ENCODE measurements at places on chromosomes 2 and 18.
A peak's percentile ranks its signal among the peaks of the same experiment; 100 is the strongest.

DNA sequence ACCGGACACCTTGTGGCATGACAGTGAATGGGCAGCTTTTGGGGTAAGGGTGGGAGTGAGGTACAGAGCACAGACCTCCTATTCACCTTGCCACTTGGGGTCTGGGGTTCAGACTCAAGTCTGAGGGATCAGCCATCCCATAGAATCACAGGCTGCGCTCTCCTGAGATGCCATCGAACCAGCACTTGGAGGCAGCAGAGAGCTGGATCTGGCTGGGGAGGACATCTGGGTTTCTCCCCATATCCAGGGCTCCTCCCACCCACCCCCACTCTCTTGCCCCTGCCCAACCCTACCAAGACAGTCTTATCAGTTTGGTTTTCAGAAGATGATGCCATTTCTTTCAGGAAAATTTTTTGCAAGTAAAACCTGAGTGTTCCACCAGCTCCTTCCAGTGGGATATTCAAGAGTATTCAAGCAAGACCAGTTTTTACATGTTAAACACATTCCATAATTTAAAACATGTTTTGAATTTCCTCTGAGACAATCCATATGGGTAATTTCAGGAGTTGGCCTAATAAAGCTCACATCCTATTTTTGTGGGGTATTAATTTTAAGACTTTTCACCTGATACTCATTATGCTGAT is 29.2 kb upstream of the TEX44 start:
- peak; percentile 37 for DNase-seq

DNA sequence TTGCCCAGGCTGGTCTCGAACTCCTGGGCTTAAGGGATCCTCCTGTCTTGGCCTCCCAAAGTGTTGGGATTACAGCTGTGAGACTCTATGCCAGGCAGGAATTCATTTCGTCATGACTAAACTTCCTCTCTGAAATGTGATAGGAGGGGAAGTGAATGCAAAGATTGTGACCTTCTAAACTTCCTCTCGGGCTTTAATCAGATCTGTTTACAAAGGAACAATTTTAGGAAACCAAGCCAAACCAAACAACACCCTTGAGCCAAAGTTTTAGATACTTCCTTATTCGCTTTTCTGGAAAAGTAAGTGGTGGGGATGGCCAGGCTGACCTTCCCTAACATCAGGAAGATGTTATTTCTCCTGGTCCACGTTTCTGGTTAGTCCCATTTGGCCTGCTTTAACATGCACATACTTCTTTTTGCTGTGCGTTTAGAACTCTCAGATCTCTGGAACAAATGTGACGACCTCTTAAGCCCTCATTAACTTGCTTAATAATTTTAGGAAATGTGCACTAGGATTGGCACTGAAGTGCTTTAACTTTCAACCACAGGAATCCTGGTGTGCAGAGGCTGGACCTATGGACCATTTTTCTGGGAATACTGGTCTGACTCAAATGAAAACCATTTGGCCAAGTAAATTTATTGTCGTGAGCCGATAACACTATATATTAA is 33.2 kb upstream of the YES1 start:
- DNase-seq, result no peak

GRCh38 chr18:46155641-46156051 is 51.5 kb downstream of the HAUS1 start:
- peak; percentile 32 for DNase-seq

DNA sequence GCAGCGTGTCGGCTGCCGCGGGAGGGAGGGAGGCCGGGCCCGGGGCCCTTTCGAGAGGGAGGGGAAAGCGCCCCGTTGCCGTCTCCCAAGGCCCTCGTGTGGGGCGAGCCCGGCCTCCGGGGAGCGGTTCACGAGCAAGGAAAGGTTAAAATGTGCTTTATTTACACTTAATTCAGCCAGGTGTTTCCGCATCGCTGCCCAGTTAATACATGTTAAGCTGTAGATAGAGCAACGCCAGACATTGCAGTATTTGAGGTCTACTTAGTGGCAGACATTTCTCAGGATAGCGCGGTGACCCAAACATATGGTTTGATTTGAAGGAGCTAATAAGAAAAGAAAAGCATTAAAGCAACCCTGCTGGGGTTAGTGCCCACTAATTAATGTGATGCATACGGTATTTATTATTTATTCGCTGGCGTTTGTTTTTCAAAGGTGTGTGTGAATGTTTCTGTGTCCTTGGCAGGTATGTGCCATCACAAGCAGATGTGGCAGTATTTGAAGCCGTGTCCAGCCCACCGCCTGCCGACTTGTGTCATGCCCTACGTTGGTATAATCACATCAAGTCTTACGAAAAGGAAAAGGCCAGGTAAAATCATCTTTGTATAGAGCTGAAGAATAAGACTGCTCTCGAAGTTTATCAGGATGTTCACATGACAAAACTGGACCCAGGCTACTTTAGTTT is 571 bp downstream of the EEF1B2 start:
- no peak for DNase-seq

DNA sequence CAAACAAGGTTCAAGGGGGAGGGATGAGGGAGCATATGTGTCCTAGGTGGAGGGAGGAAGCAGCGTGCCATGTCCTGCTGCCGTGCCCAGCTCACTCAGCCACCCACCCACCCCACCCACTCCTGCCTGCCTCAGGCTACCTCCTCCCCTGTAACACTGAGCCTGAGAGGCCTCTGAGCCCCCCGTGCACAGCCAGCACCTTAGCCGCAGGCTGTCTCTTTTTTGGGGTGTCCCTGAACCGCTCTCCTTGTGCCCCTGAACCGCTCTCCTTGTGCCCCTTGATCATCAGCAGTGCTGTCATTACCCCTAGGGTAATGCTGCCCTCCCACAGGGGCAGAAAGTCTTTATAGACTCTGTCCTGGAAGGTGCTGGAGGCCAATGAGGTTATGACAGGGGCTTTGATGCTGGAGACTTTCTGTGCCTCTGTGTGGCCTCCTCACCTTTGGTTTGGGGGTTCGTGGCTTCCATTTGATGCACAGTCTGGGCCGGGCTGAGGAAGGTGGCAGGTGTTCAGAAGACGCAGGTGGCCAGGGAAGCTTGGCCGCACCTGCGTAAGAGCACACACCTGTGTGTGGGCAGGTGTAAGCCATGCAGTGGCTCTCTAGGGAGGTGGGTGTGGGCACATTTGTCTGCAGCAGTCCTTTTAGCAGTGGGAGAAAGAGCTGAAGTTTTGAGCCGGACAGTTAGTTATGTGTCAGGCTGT is 140.0 kb downstream of the SEPTIN10 start:
- no peak for DNase-seq

DNA sequence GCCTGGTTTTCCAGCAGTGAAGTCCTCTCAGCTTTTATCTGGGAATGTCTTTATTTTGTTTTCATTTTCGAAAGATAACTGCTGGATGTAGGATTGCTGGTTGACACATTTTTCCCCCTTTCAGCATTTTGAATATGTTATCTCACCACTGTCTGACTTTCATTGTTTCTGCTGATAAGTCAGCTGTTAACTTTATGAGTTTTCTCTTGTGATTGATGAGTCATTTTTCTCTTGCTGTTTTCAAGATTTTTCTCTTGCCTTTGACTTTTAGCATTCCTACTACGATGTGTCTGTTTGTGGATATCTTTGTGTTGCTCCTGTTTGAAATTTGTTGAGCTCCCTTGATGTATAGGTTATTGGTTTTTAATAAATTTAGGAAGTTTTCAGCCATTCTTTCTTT is 85.5 kb downstream of the AGPS start:
- DNase-seq, result no peak

DNA sequence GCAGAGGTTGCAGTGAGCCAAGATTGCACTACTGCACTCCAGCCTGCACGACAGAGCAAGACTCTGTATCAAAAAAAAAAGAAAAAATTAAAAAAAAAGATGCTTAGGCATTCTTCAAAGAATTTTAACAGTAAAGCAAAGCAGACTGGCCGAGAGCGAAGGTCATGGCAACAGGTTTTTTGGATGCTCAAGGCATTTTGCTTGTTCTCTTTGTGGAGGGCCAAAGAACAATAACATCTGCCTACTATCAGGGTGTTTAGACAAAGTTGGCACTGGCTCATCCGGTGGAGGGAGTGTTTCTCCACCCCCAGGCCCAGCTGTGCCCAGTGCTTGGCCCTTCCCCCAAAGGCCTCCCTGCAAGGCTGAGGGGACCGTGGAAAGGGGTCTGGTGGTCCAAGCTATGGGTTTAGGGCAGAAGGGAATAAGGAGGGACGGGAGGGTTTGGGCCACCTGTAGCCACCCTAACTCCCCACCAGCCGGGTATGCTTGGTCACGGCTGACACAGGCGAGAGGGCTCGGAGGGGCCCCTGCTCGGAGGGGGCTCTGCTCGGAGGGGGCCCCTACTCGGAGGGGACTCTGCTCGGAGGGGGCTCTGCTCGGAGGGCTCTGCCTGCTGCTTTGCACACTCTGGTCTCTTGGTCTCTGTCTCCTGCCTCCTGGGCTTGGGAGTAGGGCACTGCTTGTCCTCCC is 26.7 kb upstream of the ALLC start:
- DNase-seq, result no peak

DNA sequence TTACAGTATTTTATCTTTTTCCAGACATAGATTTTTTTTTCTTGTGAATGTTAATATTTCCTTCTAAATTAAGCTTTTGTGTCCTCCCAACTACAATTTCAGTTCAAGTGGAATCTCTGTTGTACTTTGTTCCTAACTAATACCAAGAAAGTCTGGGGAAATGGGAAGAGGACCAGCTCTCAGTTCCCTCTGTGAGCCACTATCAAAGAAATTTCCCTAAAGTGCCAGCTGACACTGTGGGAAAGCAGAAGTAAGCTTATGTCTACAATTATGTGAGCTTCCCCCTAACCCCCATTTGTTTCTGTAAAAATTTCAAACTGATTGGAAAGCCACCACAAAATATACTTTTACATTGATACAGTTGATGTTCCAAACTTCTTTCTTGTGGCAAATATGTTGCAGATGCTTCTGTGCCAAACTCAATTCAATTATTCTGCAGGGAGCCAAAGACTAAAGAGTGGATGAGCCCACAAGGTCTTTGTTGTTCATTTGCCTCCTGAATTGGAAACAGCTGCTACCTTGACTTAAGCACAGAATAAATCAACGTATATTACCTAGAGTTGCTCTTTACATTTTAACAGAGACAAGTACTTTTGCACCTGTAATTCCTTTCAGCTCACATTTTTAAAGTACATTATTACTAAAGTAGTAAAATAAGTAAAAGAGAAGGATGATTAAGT is 306.6 kb downstream of the PTH2R start:
- DNase-seq, result no peak

- no peak for DNase-seq
Observed at GRCh38 chr18:10310626-10311025, 143.8 kb upstream of the APCDD1 start.

DNA sequence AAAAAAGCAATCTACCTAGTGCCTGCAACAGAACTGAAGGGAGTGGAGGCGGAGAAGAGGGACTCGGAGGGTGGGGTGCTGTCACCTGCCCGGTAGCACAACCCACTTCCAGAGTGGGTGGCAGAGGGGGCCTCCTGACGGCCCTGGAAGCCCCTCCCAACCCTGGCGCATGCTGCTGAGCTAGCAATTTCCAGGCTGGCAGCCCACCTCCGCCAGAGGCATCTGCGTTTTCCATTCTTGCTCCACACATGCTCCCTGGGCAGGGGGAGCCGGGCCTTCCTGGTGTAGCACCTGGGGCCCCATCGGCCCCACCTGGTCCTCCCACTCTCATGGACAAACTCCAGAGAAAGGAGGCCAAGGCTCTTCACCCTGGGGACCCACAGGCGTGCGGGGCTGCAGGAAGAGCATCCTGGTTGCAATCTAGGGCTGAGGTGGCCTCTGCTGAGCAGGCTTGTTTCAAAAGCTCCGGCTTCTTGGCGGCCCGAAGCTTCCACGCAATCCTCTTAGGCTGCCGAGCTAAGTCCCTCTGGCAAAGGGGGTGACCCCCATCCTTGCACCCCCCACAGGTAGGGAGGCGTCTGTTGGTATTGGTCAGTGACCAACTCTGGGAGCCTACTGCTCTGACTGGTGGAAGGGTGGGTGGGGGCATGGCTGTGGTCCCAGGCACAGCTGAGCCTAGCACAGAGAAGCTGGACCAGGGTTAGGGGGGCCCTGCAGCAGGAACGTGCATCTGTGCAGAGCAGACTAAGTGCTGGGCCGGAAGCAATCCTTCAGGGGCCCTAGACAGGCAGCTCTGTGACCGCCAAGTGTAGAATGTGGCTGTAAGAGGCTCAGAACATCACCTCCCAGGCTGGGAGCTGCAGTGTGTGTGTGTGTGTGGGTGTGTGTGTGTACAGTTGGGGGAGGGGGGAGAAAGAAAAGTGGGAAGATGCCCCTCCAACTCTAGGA is 2.6 kb downstream of the HS6ST1 start:
- peak; percentile 3 for DNase-seq

- DNase-seq, result no peak
Observed at GRCh38 chr2:33406622-33407021, 69.8 kb upstream of the RASGRP3 start.

DNA sequence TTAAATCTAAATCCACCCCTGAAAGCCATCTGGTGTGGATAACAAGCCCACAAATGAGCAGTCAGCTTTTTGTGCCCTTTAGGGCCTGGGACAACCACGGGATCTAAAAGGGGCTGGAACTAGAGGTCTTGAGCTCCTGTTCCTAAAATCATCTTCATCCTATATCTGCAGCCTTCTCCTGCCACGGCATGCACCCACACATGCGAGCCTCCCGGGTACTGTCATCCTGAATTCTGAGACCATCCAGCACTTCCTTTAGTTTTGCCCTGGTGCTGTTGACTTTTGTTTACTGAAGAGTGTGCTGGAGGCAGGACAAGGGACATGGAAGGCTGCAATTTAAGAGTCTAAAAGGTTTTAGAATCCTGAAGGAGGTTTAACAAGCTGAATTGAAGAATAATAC is 183.2 kb downstream of the FAM210A start:
- DNase-seq, result no peak

DNA sequence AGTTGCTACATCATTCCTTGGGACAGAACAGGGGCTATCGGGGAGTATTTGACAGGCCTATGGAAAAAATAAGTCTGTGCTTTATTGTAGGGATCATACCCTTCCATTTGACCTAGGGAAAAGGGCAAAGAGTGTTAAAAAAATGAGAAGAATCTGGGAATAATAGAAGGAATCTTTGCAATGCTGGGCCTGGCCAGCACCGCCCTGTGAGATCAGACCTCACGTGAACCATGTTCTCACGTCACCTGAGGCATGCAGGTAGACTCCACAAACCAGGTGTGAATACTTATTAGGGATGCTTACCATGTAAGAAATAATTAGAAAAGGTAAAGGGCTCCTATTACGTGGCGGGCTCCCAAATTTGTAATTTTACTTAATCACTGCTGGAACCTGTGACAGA is 177.5 kb upstream of the GATA6 start:
- DNase-seq, result no peak

GRCh38 chr2:117875786-117876185 is 61.3 kb downstream of the DDX18 start:
- DNase-seq, result no peak

DNA sequence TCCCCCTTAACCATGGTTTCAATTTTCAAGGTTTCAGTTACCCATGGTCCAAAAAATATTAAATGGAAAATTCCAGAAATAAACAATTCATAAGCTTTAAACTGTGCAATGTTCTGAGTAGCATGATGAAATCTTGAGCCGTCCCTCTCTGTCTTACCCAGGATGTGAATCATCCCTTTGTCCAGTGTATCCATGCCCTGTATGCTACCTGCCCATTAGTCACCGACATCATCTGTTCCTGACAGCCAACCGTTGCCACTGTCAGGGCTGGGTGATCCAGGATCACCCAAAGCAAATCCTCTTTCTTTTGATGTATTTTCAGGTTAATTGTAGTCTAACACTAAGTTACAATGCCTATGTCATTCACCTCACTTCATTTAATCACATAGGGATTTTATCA is 15.7 kb upstream of the OLA1 start:
- no peak for DNase-seq

GRCh38 chr2:26901326-26902183 is 53.6 kb downstream of the DPYSL5 start:
- no peak for DNase-seq

All from stimulated activated CD4-positive, alpha-beta T cell treated with anti-CD3 and anti-CD28 coated beads, Interleukin-4, amount 100 ng/mL, for 24 hours (primary cell).